ENCODE measurements at places on chromosomes 6 and 20.

DNA sequence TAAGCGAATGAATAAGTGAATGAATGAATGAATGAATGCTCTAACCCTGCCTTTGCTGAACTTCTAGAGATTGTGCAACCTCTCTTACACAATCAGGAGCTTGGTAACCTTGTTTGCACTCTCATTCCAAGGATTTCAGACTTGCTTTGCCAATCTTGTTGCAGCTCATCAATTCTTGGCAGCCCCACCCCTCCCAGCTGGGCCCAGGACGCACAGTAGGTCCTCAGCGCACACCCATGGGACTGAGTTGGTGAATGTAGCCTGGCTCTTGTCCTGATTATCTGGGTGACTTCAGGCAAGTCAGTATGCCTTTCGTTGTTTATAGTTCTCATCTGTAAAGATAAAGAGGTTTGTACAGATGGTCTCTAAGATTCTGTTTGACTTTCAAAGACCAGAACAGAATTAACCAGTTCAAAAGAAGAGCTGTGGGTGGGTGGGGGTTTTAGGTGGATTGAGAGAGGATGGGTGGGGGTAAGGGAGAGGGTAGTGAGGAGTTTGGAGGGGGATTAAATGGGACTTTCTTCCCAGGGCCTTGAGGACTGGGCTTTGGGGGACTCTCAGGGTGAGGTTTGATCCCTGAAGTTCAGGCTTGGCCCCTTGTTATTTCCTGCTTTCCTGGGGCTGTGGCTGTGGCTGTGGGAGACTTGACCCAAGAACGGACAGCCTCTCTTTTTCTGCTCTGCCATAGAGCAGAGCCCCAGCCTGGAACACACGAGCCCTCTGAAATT, 33.2 kb downstream of the VEGFA start:
- no peak for DNase-seq

- DNase-seq, result no peak
These were observed 1.6 kb downstream of the SRPK1 start for GRCh38 chr6:35919085-35919826.

DNA sequence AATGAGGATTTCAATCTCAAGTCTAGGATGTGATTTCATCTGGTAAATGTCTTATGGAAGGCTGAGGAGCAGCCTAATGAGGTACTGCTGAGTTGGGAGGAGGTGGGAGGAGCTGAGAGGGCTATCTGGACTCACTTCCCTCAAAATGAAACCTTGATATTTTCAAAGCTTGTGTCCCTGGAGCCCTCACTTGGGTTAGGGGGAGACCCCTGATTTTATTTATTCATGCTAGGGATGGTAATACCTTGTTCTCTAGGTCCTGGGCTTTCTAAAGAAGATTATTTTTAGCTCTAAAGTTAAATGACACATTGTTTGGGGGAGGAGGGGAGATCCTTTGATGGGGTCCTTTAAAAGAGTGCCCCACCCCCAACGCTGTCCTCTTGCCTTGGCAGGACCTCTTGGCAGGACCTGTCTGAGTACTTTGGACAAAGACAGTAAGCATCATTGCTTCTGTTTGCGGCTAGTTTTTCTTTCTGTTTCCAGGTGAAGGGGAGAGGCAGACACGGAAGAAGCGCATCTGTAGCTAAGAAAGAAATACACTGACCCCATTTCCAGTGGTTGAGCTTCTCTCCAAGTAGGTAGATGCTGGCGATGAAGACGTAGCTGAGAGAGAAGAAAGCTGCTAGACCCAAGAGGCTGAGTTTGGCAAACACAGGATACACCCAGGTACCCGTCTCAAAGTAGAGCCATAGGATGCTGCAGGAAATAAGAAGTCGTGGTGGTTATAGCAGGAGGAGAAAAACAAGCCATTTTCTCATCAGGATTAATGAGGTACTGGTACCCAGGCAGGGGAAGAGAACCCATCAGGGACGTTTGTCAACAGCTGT, 55.6 kb downstream of the ADTRP start:
- DNase-seq, result no peak

DNA sequence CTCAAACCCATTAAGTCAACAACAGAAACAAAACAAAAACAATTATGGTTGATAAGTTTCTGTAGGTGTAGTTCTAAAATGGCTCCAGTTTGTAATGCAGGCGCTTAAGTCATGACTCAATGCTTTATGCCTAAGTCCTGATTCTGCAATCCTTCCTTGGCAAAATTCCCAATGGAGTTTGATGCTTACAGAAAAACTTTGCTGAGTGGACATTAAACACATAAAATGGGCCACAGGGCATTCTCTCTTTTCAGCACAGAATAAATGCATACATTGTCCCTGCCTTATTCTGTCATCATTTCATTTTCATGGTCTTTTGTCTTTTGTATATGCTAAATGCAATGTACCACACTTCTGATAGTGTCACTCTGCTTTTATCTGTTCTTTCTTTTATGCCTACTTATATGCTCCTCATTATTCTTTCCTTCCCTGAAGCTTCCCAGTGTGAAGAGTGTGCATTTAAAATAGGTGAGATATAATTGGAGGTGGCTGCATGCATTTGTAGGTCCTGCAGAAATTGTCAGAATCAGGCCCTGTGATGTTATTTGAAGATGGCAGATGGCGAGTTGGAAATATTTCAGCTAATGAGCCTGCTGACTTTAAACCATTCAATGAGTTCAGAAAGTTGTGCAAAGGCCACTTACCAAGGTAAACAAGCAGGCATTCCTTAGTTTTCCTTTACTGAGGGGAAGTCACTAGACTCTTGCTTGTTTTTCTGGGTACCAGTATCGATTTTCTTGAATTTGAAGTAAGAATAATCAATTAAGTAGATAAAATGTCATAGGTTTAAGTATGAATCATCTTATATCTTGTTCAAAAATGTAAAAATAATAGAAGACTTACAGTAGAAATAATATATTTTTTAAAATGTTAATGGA, 313.1 kb downstream of the TRDN start:
- DNase-seq, result no peak

DNA sequence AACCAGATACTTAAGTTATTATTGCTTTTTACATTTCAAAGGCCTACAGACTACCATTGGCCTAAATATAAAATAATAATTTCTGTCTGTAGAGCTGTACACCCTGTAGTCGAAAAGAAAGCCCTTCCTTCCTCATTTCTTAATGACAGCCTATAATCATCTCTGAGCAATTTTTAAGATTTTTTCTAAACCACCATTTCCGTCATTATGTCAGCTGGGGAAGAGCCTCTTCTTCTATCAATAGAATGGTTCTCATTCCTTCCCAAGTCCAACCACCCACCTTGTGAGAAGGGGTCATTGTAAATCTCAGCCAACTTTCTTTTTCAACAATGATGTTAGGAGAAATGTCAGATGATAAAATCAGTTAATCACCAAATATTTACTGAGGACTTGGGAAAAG, 91.8 kb downstream of the PLEKHG1 start:
- DNase-seq, result no peak

GRCh38 chr6:110951008-110951407, 7.5 kb upstream of the GTF3C6 start:
- no peak for DNase-seq

- no peak for DNase-seq
These were observed 9.4 kb downstream of the HM13 start for GRCh38 chr20:31523361-31524283.

GRCh38 chr6:33992191-33992590, 153.7 kb downstream of the GRM4 start:
- no peak for DNase-seq

- no peak for DNase-seq
These were observed 33.2 kb upstream of the FAM83C start for GRCh38 chr20:35325401-35325800.

- DNase-seq, result no peak
These were observed 516.8 kb upstream of the MARCKS start for GRCh38 chr6:113340371-113340770.

DNA sequence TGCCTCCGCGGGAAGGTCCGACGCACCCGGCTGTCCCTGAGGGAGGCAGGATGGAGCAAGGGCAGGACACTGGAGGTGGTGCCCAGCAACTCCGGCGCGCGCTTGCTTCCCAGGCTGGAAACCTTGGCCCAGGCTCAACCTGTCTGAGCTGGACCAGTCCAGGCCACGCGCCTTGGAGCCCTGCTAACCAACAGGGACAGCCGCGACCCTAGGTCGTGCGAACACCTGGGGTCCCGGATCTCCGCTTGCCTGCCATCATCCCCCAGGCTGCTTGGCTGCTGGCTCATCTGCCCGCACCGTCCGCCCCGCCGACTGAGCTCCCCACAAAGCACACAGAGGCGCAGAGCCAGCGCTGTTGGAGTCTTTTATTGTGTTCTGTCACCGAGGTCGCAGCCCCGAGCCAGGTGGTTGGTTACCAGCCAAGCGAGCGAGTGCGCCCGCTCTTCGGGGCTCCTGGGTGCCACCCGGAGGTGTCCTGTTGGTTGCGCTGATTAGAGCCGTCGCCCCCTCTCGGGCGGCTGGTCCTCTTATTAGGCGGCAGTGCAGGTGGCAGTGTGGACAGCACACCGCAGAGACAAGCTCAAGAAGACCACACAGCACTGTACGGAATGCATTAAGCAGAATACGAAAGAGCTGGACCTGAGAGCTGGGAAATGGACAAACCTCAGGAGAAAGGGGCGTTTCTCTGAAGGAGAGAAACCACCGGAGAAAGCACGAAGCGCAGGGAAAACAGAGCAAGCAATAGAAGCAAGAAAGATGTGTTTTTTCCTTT, 3.8 kb downstream of the COL12A1 start:
- DNase-seq, result no peak

GRCh38 chr6:160995271-160995670, 3.7 kb downstream of the MAP3K4 start:
- no peak for DNase-seq

GRCh38 chr6:57432919-57433684, 115.7 kb downstream of the PRIM2 start:
- DNase-seq, result no peak

- DNase-seq, result no peak
These were observed 1.7 kb downstream of the SOD2 start for GRCh38 chr6:159691133-159691962.

DNA sequence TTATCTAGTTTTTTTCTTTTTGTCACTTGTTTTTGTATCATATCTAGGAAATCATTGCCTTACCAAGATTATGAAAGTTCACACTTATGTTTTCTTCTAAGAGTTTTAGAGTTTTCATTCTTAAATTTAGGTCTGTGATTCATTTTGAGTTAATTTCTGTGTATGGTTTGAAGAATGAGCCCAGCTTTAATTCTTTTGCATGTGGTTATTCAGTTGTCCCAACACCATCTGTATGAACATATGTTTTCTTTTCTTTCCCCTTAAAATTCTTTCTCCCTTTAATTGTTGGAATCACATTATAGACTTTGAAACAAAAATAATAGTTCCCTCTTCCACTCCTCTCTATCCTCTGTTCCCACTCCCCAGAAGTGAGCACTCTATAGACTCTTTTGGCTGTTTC, 85.4 kb downstream of the SLX4IP start:
- no peak for DNase-seq

GRCh38 chr20:31939661-31940060, 12.2 kb downstream of the PDRG1 start:
- DNase-seq, result no peak

GRCh38 chr20:63640086-63640485, 13.1 kb downstream of the STMN3 start:
- no peak for DNase-seq

GRCh38 chr6:153207006-153207405, 75.9 kb upstream of the RGS17 start:
- no peak for DNase-seq

DNA sequence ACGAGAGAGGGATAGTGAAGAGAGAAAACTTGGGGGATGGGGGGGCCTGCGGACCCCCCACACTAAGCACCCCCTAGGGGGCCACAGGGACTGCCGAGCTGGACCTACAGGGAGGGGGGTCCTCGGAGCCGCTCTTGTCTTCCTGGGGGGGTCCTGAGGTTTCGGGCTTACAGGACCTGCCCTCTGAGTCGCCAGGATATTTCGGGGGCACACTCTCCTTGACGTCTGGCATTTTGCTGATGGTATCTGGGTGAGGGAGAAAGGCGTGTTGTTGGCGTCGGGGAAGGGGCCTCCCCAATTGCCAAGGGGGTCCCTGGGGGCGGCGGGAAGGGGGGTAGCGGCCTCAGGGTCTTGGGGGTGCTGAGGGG, 516 bp downstream of the TCP11 start:
- DNase-seq, result no peak

DNA sequence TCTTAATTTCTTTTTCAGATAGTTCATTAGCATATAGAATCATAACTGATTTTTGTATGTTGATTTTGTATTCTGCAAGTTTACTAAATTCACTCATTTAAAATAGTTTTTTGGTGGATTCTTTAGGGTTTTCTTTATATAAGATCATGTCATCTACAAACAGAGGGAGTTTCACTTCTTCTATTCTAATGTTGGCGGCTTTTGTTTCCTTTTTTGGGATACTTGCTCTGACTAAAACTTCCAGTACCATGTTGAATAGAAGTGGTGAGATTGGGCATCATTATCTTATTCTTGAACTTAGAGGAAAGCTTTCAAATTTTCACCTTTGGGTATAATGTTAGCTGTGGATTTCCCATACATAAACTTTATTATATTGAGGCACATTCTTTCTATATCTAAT, 296.9 kb downstream of the BCKDHB start:
- DNase-seq, result no peak

DNA sequence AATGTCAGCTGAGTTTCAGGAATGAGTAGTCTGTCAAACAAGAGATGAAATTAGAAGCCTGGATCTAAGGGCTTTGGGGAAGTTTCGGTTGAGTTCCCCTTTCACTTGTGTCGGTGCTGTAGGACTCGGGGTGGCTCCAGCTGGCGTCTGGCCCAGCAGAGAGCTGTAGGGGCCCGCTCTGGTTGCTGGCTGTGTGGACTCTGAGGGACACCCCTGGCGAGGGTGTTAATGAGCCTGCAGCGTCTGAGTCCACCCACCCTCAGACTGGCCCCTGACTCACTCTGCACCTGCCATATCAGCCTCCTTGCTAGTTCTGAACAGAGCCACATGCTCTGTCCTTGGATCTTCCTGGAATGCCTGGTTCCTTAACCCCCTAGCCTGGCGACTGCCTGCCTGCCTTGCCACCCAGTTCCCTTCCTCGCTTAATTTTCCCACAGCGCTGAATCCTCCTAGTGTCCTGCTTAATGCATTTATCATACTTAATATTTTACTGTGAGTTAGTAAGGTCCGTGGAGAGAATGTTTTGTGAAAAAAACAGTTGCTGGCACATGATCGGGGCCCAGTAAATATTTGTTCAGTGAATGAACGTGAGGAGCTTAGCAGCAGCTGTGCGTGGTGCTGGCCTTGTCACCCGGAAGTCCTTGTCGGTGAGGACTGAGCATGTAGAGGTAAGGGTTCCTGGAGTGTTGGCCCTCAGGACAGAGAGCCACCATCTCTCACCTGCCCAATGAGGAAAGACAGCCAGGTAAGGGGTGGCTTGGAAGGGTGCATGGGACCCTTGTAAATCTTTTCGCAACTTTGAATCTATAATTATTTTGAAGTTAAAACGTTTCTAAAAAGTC, 1.6 kb downstream of the DNAJC5 start:
- DNase-seq, result no peak
